ENCODE measurements at places on chromosomes 7 and 10. TPM values are rescaled to one million over a fixed set of nuclear protein-coding genes. Genes with fewer than 3 reads are reported as not detected.

DNA sequence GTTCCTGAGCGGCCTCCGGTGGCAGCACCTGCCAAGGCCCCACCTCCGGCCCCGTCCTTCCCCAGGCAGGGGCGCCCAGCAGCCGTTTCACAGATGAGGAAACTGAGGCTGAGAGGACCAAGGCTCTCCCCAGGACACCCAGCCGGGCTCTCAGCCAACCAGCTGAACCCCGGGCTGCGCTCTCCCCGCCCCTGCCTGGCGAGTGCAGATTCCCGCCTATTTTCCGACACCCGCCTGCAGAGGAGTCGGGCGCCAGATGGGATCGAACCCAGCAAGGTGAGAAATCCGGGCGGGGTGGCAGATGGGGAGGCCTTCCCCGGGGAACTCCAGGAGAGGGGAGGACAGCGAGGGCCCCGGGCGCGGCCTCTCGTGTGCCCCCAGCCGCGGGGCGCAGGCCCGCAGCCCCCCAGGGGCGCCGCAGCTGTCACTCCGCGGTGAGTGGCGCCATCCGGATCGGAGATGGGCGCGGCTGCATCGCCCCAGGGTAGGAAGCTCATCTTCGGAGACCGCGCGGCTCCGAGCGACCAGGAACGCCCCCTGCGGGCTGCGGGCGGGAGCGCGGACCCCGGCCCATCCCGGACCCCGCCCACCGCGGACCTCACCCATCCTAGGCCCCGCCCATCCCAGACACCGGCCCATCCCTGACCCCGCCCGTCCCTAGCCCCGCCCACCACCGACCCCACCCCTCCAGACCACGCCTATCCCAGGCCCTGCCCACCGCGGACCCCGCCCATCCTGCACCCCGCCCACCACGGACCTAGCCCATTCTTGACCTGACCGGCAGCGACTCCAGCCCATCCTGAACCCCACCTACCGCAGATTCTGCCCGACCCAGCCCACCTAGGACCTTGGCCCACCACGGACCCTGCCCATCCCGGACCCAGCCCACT, 90.3 kb downstream of the MICALL2 start:
- no peak overlapping the region for H3K4me3 ChIP-seq
- no peaks in the 10 kb centered on the region for H3K36me3 ChIP-seq
- DNase-seq, result no peak
- no peak overlapping the region for H3K27ac ChIP-seq
- peaks cover 74% of the 10 kb centered on the region for H3K27me3 ChIP-seq
- no peaks in the 10 kb centered on the region for H3K4me1 ChIP-seq

DNA sequence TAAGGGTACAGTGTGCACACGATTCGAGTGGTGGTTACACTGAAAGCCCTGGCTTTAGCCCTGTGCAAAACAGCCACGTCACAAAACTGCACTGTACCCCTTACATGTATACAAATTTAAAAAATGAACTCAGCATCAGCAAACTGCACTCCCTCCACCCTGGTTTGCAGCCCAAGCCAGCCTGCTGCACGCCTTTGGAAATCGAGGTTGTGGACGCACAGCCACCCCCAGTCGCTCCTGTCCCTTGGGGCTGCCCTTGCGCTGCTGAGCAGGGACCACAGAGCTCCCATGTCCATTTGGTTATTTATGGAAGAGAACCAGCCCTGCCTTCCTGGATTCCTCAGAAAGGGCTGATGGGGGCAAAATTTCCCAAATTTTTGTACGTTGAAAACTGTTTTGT, 98.8 kb downstream of the INPP5A start:
- H3K36me3 ChIP-seq, result no peaks in the 10 kb centered on the region
- H3K27me3 ChIP-seq, result no peaks in the 10 kb centered on the region
- H3K27ac ChIP-seq, result no peak overlapping the region

DNA sequence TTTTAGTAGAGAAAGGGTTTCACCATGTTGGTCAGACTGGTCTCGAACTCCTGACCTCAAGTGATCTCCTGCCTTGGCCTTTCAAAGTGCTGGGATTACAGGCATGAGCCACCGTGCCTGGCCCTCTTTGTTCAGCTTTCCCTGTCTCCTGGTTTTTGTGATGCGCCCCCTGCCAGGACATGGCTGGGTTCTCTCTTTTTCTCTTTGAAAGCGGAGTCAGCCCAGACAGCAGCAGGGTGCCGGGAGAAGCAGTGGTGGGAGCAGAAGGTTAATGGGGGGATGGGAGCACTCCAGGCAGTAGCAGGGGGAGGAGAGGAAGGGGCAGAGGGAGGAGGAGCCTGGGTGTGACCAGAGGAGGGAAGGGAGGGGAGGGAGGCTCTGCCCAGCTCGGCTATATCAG, 1.8 kb downstream of the MUC3A start:
- H3K4me1 ChIP-seq, result no peaks in the 10 kb centered on the region
- H3K36me3 ChIP-seq, result no peaks in the 10 kb centered on the region
- no peak overlapping the region for H3K27ac ChIP-seq
- H3K27me3 ChIP-seq, result peaks cover 33% of the 10 kb centered on the region
- H3K4me3 ChIP-seq, result no peak overlapping the region

GRCh38 chr7:29564496-29565223, 1.0 kb downstream of the PRR15 start:
- H3K4me1 ChIP-seq, result peaks cover 34% of the 10 kb centered on the region
- DNase-seq, result peak; percentile 56
- H3K27me3 ChIP-seq, result peaks cover 100% of the 10 kb centered on the region

DNA sequence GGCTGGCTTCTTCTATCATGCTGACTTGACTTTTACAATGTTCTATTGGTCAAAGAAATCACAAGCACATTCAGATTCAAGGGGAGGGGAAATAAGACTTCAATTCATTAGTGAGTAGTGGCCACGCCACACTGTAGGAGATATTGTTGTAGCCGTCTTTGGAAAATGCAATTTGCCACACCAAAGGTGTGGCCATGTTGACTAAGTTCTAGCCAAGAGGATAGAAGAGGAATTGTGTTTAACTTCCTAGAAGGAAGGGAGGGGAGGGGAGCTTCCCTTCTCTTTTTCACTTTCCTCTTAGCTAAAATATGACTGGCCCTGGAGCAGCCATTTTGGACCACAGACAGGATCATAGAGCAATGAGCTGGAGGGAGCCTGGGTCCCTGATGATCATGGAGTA, 3.4 kb upstream of the PRKAR2B start:
- H3K27me3 ChIP-seq, result peaks cover 2% of the 10 kb centered on the region
- no peak overlapping the region for H3K27ac ChIP-seq
- H3K36me3 ChIP-seq, result no peaks in the 10 kb centered on the region
- no peak for DNase-seq
- no peak overlapping the region for H3K4me3 ChIP-seq

GRCh38 chr7:4683043-4683883, 1.2 kb downstream of the FOXK1 start:
- H3K27me3 ChIP-seq, result no peaks in the 10 kb centered on the region
- peaks cover 47% of the 10 kb centered on the region for H3K4me1 ChIP-seq
- DNase-seq, result peak; percentile 38
- peak overlapping the region; percentile 93 for H3K27ac ChIP-seq
- peaks cover 7% of the 10 kb centered on the region for H3K36me3 ChIP-seq
- peak overlapping the region; percentile 94 for H3K4me3 ChIP-seq

PTER gene
- polyA plus RNA-seq, result 2.9 TPM
